Activated CD8-positive, alpha-beta memory T cell treated with anti-CD3 and anti-CD28 coated beads, Interleukin-2, amount 50 U/mL, for 48 hours (primary cell): ENCODE measurements at places on chromosomes 6 and 20.

DNA sequence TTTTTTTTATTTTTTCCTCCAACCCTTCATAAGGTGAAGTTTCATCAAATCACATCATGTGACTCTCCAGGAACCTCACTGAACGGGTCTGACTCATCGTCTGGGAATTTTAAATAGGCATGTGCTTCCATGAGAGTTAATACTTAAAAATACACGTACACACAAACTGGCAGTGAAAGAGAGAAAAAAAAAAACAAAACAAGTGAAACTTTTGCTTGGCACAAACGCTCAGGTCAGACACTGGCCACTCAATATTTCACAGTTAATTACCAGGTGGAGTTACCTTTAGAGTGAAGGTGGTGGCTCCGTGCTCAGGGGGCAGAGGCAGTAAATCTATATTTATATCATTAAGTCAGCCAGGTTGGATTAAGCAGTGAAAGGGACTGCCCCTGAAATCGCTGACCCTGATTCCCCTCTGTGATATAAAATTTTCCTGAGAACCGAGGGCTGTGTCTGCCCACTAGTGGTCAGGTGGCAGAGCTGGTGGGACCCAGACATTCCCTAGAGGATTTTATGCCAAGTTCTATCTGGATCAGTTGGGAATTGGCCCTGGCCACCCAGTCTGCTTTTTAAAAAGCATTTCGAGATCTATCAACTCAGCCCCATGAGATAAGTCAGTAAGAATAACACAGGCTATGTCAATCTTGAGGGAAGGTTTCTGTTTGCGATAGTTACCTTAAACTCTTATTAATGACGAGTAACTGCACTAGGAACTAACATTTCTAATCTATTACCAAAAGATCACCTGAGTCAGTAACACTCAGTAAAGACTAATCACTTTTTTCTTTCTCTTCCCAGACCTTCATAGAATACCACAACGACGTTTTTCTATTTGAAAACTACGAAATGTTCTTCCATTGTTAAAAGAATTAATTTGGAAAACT lies 259.1 kb downstream of the HDGFL1 start:
- DNase-seq = no peak

DNA sequence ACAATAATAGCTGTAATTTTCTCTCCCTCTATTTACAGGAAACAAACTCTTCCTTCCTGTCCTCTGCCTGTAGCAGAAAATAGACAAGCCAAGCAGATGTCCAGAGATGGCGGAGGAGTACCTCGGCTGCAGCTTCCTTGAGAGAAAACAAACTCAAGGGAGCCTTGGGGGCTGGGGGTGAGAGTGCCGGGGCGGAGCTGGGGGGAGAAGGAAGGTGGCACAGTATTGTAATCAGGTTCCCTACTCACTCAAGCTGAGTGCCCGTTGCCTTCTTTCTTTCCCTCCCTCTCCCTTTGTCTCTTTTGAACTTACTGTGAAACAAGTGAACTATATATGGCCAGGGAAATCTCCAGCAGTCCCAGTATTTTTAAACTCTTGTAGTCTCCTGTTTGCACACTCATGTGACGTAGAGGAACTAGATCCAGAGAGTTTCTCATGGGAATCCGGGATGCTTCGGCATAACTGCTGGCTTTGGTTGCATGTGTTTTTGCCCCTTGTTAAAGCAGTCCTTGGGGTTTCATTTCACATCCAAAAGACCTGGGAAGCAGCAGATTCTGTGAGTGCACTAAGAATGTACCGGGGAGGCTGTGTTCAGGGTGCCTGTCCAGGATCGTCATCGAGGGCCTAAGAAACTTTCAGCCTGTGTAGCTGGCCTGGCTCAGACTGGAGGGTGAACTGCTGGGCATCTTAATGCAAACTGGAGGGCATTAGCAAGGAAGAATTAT lies 44.6 kb upstream of the HDDC2 start:
- DNase-seq = no peak

- DNase-seq = peak; percentile 65
Measured at GRCh38 chr6:85669735-85670194, 27.1 kb upstream of the SYNCRIP start.

- no peak for DNase-seq
Measured at GRCh38 chr6:109130065-109130464, 34.8 kb downstream of the CEP57L1 start.

DNA sequence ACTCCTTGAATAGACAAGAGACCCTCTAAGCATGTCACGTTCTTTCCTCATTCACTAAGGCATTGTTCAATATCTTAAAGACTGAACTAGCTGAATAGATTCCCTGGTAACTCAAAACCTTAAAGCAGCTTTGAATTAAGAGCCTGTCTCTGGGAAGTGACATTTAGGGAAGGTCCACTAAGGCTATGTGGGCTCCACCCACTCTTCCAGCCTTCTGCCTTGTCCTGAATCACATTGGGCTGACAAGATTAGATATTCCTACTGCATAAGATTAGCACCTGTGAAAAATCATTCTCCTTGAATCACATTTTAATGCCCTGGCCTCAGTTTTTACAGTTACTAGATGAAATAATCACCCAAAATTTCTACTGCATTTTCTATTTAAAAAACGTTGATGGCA lies 36.3 kb downstream of the CLIC5 start:
- DNase-seq = no peak

GRCh38 chr20:49563015-49563980 lies 4.6 kb downstream of the PTGIS start:
- DNase-seq = peak; percentile 29

DNA sequence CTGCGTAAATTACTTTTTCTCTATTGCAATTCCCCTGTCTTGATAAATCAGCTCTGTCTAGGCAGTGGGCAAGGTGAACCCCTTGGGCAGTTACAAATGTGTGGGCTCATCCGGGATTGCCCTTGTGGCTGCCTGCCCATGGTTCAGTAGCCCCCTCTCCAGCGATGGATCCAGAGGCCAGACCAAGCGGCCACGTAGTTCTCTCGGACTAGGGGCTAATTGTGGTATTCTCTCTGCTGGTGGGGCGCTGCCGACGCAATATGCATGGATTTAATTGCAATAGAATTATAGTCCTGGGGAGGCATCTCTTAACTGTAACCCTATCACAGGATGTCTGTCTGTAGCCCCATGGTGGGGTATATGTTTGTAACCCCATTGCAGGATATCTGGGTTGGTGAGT lies 64.3 kb upstream of the UNC93A start:
- DNase-seq = no peak

DNA sequence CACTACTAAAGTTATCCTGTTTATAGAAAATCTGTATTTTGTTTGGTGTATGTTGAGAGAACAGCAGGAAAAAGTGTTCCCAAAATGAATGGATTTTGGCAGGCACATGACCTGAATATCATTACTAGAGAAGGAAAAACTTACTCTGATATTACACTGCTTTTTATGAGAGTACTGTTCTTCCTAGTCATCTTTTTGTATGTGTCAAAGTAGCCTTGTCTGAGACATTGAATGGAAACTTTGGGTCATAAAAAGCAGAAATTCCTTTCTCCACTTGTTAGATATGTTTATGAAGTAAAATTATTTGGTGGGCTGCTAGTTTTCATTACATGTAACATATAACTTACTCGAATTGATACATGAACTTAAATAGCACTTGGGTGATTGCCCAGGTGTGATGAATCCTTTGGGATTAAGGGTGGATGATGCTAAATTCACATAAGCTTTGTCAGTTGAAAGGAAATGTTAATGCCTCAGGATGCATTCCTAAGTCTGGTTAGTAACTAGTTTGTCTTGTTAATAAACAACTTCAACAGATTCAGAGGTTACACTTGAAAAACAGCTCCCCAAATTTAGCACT lies 206.7 kb downstream of the CENPW start:
- no peak for DNase-seq

DNA sequence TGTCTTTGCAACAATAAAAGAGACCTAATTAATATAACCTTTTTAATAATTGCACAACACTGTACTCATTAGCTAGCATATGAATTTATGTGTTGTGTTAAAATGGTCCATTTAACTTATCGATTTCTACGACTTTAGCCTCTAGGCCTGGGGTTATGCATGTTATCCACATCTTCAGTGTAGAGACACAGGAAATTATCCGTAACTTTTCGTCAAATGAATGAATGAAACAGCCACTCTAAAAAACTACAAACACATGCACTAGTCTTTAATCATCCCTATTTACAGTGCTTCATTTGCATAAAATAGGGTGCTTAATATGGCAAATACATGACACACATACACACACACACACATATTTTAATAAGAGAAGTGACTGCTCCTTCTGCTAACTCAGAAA lies 22.3 kb upstream of the LMBRD1 start:
- no peak for DNase-seq

DNA sequence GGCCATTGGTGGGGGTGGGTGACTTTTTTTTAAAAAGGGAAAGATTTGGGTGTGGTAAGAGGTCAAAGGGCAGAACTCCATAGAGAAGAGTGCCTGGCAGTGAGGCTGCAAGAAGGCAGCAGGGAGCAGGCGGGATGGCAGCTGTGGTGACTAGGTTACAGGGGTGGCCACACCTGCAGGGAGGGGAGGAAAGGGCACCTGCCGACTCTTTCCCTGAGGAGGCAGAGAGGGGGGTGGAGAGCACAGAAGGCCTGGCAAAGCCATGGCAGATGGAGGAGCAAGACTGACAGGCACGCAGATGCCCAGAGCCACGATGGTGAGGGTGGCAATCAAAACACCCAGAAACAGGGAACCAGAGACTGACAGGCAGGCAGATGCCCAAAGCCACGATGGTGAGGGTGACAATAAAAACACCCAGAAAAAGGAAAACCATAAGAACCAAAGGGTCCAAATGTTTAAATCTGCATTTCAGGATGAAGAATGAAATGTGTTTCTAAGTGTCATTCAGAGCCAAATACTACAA lies 19.3 kb downstream of the CST7 start:
- peak; percentile 36 for DNase-seq

- peak; percentile 28 for DNase-seq
Measured at GRCh38 chr20:34720266-34720665, 16.1 kb downstream of the TP53INP2 start.

DNA sequence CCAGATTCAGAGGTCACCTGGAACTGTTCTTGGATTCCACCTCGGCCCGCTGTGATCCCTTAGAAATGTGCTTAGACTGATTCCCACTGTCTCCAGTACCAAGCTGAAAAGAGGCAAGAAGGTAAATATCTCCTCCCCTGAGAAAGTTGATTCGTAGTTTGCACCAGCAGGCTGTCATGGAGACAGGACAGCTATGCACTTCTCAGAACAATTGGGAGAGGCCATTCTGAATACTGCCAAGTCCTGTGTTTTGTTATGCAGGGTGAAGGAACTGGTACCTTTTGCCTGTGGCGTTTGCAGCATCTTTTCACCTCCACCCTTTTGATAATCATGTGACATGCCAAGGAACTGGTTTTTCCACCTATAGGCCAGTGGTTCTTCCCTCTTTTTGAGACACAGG lies 58.2 kb upstream of the RNGTT start:
- DNase-seq = no peak

- no peak for DNase-seq
Measured at GRCh38 chr20:48667481-48667880, 160.3 kb downstream of the PREX1 start.

DNA sequence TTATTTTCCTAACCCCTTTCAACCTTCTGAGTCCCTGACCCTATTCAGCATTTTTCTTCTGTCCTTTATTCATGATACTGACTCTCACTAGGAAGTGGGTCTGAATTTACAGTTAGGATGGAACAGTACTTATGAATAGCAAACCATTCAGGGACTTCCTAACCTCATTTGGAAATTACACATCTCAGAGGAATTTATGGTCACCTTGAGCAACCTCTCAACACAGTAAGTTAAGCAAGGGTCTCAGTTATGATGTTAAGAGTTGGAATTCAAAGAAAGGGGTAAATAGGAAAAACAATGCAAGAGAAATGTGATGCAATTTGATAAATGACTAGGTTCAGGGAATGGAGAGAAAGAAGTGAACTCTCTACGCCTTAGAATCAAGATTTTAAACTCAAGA lies 97.3 kb downstream of the GPR6 start:
- no peak for DNase-seq

GRCh38 chr6:144315226-144315980 lies 30.3 kb downstream of the UTRN start:
- no peak for DNase-seq

DNA sequence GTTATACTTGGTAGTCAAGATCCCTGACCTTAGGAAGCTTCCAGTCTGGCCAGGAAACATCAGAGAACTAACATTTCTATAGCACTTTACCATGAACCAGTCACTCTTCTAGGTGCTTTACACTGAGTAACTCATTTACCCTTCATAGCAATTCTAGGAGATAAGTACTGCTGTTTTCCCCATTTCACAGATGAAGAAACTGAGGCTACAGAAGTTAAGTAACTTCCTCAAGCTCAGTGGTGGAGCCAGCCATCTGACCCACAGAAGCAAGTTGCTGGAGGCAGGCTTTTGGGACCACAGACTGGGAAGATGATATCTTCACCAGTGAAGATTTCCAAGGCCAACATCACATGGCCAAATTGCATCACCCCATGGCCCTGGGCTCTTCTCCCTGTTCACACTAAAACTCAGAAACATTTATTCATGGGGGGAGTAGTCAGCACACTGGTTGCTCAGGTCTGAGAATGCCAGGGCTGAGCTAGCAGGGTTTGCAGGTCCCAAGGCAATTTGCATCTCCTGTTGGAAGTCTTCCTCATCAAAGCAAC lies 70.3 kb downstream of the UNC5CL start:
- DNase-seq = no peak

DNA sequence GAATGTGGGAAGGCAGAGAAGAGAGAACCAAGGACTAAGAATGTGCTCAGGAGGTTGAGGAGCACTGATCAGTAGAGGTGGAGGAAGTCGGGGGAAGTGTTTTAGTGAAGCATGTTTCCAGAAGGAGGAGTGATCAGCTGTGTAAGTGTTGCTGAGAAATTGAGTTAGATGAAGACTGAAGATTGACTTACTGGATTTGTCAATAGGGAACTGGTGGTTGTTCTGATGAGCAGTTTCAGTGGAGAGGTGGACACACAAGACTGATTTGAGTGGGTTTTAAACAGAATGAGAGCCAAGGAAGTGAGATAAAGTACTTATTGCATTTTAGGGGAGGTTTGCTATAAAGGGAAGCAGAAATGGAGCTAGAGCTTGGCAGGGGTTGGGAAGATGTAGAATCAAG lies 182.6 kb downstream of the CDKAL1 start:
- DNase-seq = no peak
